SHP77 treated with DMSO at 0.1 percent for 48 hours (cell line): ENCODE measurements at places on chromosomes 1 and 21.

GRCh38 chr1:54849219-54850068, 37.6 kb downstream of the DHCR24 start:
- DNase-seq = no peak

GRCh38 chr1:232718928-232719927, 86.0 kb upstream of the MAP10 start:
- no peak for DNase-seq

DNA sequence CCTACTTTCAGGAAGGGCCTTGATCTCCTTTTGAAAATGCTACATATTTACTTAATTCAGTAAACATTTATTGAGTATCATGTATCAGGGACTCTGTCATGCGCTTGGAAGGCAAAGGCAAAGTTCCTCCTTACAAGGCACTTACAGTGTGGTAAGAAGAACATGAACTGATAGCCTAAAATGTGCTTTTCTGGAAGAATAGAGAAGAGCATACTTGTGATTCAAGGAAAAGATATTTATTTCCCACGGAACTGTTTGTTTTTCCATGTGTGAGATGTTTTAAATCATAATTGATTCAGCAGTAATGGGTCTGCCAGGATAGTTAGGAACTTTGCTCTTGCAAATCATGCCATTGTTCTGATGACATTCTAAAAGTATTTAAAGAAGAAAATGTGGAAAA, 110.1 kb upstream of the ZNHIT6 start:
- no peak for DNase-seq

- no peak for DNase-seq
Measured at GRCh38 chr1:198499588-198499987, 40.9 kb downstream of the ATP6V1G3 start.

DNA sequence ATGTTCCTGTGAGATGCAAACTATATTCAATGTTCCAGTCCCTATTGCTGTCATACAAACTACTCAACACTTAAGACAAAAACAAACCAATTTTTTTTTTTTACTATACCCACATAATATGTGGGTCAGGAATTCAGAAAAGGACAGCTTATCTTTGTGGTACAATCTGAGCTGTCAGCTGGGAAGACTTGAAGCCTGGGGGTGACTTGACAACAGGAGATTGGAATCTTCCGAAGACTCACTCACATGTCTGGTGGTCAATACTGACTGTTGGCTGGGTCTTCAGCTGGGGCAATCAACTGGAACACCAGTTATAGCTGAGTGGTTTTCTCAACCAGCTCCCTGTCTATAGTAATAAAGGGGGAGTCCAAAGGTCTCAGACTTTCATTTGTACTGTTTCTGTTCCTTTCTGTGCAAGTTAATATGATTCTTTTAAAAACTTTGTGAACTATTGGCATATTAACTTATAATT, 81.7 kb upstream of the ATP1B1 start:
- DNase-seq = no peak

GRCh38 chr1:35808450-35809113, 766 bp downstream of the AGO4 start:
- DNase-seq = no peak

DNA sequence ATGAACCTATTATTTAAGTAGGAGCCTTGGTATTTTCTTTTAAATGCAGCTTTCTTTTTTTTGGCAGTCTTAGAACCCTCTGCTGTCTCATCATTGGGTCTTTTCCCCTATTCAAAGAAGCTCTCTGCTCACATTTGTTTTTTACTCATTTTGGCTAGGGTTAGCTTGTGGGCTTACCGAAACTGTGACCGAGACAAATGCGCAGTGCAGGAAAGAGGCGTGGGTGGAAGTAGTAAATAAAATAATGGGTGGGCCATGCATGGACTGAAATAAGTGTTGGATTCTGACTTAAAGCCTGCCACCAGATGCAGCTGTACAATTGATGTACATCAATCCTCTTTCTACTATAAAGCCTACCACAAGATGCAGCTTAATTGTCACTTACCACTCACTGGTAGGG, 14.7 kb downstream of the XPR1 start:
- DNase-seq = no peak

GRCh38 chr1:115753830-115754229, 14.7 kb downstream of the CASQ2 start:
- no peak for DNase-seq

GRCh38 chr1:62998845-62999649, 215.1 kb downstream of the ATG4C start:
- no peak for DNase-seq

DNA sequence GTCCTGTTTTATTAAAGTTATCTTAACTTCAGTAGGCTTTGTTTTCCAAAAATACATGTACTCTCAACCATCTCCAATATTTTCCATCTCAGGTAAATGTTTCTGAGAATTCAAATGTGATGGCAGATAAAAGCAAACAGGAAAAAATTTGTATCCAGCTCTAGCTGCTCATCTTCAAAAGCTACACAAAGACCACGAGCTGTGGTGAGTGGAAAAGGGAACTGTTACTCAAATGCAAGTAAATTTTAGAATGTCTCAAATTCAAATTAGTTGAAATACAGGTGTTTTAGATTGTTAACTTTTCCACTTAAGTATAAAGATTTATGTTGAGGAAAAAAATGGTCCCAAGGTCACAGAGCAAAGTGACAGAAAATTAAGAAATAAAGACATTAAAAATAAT, 216.0 kb downstream of the SLC45A1 start:
- DNase-seq = no peak

GRCh38 chr21:17725339-17725738, 93.8 kb downstream of the C21orf91 start:
- DNase-seq = no peak

GRCh38 chr1:217493290-217493689, 137.6 kb downstream of the GPATCH2 start:
- peak; percentile 9 for DNase-seq

DNA sequence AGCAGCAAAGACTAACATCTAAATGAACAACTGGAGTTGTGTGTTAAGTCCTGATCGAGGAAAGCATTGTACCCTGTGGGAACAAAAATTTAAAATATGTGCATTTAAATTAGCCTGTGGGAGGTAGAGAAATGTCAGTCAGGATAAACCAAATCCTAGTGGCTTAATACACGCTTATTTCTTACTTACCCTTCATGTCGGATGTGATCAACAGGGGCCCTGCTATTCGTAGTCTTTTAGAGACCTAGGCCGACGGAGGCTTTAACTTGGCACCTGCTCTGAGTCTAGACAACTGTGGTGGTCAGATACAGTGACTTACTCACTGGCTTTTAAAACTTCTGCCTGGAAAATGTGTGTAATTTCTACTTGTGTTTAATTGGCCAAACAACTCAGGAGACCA, 10.2 kb downstream of the GSTM3 start:
- no peak for DNase-seq

DNA sequence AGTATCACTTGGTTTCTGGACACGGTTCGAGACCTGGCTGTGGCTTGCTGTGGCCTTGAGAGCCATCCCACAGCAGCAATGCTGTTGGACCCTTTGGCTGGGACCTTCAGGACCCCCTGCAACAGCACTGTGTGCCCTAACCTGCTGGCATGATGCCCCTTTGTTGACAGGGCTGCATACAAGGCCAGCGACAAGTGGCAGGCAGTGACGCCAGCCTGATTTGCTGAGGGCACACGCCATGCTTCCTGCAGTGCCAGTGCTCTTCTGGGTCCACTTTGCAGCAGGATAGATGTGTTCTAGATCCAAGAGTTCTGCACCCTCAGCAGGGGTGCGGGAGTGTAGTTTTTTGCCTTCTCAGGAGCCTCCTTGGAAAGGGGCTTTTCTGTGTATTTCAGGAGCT, 32.8 kb downstream of the COQ8A start:
- no peak for DNase-seq

GRCh38 chr1:28031173-28031572, 57.2 kb downstream of the EYA3 start:
- DNase-seq = no peak

DNA sequence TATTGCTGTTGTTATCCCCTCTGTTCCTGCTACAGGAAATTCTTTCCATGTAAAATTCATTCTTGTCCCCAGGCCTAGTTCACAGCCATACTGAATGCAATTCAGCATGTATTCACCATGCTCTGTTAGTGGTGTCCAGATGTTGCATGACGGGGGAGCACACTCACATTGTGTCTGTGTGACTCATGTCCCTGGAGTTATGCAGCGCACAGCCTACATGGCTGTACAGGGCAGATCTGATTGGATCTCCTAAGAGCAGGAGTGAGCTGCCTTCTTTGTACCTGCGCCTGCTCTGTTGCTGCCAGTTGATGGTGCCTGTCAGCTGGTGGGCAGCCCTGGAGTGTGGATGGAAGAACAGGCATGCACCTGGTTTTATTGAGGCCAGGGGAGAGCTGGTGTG, 17.6 kb downstream of the HTR6 start:
- no peak for DNase-seq

DNA sequence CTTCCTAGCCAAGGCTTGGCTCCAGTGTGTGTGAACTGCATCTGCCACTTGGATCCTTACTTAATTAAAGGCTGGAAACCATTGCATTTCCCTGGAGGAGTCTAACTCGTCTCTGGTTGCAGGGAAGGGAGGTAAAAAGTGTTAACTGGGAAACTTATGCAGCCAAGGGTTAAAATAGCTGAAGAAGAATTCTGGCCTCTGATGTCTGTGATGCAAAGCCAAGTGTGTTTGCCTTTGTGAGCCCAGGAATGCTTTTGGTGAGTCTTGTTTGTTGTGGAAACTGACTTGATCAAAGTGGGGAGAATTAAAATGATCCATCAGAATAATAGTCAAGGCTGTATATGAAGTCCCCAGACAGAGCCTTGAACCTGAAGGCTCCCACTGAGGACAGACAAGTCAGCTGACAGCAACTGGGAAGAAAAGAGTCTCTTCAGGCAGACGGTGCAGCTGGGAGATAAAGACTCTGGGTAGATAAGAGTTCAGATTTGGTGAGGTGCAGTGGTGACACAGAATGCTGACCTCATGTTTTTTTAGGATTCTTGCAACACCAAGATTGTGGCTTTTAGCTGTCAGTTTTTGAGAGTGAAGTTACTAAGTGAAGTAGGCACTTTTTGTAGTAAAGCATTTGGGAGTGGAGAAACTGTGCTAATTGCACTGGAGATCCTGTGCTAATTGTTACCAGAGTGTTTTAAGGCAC, 59.5 kb upstream of the WLS start:
- DNase-seq = no peak

DNA sequence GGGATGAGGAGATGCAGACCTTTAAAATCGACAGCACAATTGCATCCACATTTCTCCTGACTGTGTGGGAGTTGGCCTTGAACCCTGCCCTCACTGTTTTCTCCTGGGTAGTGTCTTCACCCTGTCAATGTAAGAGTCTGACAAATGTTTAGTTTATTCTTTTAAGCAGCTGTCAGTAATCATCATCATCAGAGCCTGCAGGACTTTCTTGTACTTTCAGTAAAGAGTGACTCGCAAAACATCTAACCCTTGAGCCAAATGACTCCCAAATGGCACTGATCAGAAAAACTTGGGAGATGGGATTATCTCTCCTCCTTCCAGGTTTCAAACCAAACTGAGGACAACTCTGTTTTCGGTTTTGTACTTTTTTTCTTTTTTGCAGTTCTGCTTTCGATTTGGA, 460.2 kb downstream of the KIF26B start:
- DNase-seq = no peak

- no peak for DNase-seq
Measured at GRCh38 chr1:150383631-150384324, 19.8 kb downstream of the RPRD2 start.

DNA sequence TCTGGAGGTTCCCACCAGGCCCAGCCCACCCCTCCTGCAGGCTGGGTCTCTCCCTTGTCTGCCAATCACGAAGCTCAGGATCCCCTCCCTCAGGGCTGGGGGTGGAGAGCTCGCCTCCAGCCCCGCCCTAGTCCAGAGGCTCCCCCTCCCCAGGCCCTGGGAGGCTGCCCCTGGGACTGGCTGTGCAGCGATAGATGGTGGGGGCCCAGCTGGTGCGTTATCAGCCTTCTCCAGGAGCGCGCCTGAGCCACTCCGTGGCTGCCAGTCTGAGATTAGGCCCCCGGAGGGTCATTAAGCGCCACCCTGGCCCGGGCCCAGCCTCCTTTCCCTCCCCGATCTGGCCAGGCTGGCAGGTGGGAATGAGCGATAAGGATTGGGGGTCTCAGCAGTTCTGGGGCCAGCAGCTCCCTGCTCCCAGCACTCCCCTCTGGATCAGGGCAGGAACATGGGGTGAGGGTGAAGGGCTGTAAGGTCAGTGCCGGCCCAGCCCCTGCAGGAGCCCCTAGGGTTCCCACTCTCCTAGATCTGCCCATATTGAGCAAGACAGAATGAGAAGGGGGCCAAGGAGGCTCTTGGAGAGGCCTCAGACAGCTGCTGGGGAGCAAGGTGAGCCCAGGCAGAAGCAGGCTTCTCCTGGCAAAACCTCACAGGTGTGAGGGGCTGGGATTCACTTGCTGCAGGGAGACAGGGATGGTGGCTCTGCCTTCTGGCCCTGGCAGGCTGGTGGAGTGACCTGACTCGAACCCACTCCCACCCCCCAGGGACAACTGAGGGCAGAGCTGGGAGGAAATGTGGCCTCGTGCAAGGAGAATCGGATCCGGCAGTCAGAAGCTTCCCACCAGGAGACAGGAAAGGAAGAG, 8.5 kb downstream of the PDZK1IP1 start:
- no peak for DNase-seq

DNA sequence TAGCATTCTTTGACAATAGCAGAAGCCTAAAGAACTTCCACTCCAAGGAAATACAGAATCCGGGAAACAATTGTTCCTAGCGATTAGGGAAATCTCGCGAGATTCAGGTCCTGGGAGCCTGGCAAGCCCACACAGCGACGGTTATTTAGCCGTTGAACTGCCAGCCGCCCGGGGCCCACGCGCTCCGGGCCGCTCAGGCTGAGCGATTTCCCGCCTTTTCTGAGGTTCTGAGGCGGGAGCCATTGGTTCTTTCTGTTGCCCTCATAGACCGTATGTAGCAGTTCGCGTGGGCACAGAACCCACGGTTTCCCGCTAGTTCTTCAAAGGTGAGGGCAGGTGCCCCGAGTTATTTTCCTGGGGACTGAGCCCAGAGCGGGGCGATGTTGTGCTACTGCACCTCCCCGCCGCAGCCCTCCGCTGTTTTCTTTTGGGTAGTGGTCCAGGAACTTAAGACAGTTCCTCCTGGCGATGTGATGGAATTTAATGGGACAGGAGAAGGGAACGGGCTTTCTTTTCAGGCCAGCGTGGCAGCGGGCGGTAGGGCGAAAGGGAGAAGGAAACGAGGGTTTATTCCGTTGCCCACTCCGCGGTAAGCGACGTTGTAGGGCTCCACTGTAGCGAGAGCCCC, at the start of gene SYCP1:
Gene SYCP1 (plus strand): TSS at position 171 of the 628 bp plus-strand sequence. CDS start 602 bp downstream, outside the sequence.
- no peak for DNase-seq

DNA sequence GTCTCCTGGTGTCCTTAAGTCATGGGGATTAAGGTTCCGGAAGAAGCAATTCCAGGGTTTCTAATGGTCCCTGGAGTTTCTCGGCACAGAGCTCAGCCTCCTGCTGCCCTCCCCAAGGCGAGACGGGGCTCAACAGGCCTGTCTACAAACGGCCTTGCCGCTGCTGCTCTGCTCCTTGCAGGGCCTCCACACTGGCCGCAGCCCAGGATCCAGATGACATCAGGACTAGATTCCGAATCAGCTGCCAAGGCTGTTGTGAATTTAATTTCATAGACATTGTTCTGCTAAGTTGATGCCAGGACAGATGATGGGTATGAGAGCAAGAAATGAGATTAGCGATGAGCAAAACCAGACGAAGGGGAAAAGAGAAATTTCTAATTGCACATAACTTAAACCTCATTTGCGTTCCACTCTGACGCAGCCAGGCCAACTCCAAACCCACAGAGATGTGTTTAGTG, 103.6 kb upstream of the BACE2 start:
- DNase-seq = no peak

GRCh38 chr1:246114369-246114768, 392.7 kb downstream of the SMYD3 start:
- no peak for DNase-seq
